ENCODE measurements at places on chromosomes 13 and 19.

GRCh38 chr13:42101821-42102585, 53.6 kb downstream of the DGKH start:
- DNase-seq, result no peak

GRCh38 chr13:95540888-95541287, 11.6 kb upstream of the CLDN10 start:
- no peak for DNase-seq

- no peak for DNase-seq
Observed at GRCh38 chr19:3054265-3054971, 7.9 kb downstream of the TLE5 start.

DNA sequence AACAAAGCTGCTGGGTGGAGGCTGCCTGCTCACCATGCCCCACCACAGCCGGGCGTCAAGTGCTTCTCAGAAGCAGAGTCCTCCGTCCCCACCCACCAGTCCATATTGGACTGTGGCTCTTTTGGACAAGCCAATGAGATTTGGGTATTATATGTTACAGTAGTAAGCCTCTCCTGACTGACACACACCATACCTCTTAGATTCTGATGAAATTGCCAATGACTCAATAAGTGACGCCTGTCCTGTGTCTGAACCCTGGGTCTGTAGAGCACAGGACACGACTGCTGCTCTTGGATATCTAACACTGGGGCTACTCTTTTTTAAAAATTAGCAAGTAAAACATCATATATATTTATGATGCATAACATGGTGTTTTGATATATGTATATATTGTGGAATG, 44.8 kb upstream of the UBAC2 start:
- DNase-seq, result no peak

GRCh38 chr19:6423499-6424194, 964 bp downstream of the KHSRP start:
- no peak for DNase-seq

GRCh38 chr13:98462241-98462882, 114.5 kb downstream of the STK24 start:
- DNase-seq, result no peak

GRCh38 chr13:52459668-52460067, 4.4 kb downstream of the CKAP2 start:
- no peak for DNase-seq

GRCh38 chr13:34038541-34039068, 220.7 kb downstream of the RFC3 start:
- no peak for DNase-seq

DNA sequence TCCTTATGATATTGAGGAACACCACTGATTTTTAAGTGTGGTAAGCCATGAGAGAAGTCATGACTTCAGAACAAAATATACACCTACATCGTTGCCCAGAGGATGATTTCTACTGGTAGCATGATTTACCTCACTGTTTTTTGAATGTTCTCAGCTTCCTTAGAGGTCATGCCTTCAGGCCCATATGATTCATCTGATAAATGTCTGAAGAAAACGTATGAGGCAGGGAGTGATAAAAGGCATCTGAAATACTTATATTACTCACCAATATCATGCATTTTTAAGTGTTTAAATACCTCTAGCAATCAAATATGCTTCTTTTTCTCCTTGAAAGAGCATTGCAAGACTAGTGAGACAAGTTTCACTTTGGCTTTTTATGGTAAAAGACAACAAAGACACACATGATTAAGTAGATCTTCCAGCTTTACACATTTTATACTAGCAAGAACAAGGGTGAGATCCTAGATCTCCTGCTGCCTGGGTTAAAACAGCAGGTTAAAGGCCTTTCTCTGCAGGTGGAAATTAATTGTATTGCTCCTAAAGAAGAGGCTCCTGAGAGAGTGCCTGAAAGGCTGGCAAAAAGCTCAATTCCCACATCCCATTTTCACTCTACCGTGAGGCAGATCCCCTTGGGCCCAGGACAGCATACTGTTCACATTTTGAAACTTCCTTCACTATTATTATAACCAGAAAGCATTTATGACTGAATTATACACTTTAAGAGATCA, 432.4 kb downstream of the SLITRK1 start:
- DNase-seq, result peak; percentile 8

GRCh38 chr13:26749285-26749684, 11.3 kb downstream of the GPR12 start:
- no peak for DNase-seq

- DNase-seq, result no peak
Observed at GRCh38 chr19:13849991-13850909, 26.7 kb upstream of the NANOS3 start.

- DNase-seq, result no peak
Observed at GRCh38 chr19:18063463-18063862, 23.3 kb downstream of the IL12RB1 start.

DNA sequence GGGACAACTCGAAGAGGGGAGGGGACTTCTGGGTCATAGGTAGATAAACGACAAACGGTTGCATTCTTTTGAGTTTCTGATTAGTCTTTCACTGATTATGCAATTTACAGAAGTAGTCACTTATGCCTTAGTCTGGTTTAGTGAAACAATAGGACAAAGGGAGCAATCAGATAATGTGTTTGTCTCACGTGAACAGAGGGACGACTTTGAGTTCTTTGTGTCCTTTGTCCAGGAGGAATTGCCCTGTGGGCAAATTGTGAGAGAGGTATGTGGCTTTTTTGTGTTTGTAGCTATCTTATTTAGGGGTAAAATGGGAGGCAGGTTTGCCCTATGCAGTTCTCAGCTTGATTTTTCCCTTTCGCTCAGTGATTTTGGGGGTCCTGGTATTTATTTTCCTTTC, 362.9 kb upstream of the PCDH20 start:
- DNase-seq, result no peak

- no peak for DNase-seq
Observed at GRCh38 chr19:3942790-3943409, 10.0 kb downstream of the NMRK2 start.

GRCh38 chr19:2412449-2412848, 14.9 kb downstream of the TIMM13 start:
- no peak for DNase-seq

GRCh38 chr19:5002143-5002542, 33.2 kb downstream of the KDM4B start:
- DNase-seq, result no peak

- DNase-seq, result no peak
Observed at GRCh38 chr13:91347202-91347995, at the start of gene MIR17HG. TSS of gene MIR17HG (plus strand) at chr13:91347687.

DNA sequence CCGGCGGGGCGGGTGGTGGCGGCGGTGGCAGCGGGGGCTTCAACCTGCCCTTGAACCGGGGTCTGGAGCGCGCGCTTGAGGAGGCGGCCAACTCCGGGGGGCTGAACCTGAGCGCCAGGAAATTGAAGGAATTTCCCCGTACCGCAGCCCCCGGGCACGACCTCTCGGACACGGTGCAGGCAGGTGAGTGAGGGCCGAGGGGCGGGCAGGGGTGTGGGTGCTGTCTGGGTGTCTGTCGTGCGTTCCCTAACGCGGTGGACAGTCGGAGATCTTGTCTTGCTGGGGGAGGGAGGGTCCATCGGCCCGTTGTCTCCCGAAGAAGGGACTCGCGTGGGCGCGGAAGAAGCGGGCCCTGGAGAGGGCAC, 533 bp downstream of the LRCH1 start:
- DNase-seq, result no peak

- DNase-seq, result no peak
Observed at GRCh38 chr13:48645845-48646244, 7.9 kb upstream of the CYSLTR2 start.

All from AG09319 (cell line).